ENCODE measurements at places on chromosomes 5 and 9.

GRCh38 chr5:36447776-36448175 is 146.1 kb upstream of the RANBP3L start:
- no peak for DNase-seq

GRCh38 chr5:88116396-88116795 is 152.2 kb downstream of the TMEM161B start:
- no peak for DNase-seq

DNA sequence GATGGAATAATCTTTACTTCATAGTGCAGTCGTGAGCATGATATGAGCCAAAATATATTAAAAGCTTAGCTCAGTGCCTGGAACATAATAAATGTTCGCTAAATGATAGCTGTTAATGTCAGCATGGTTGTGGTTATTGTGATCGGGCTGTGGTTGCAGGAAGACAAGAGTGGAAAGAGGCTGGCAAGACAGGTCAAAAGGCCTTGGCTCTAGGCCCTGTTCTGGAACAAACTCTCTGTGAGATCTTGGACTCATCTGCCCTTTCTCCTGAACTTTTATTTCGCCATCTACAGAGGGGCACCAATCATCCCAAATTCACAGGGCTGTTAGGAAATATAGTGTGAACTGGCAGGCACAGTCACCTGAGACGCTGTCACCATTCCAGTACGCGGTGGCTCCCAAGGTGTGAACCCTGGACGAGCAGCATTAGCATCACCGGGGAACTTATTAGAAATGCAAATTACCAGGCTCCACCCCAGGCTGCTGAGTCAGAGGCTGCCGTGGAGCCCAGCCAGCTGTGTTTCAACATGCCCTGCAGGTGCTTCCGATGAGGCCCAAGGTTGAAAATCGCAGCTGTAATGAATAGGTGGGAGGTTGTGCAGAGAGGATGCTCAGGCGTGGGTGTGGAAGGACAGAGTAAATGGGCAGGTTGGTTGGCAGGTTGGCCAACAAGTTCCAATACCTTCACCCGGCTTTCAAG is 50.2 kb upstream of the SAP30L start:
- DNase-seq = no peak

DNA sequence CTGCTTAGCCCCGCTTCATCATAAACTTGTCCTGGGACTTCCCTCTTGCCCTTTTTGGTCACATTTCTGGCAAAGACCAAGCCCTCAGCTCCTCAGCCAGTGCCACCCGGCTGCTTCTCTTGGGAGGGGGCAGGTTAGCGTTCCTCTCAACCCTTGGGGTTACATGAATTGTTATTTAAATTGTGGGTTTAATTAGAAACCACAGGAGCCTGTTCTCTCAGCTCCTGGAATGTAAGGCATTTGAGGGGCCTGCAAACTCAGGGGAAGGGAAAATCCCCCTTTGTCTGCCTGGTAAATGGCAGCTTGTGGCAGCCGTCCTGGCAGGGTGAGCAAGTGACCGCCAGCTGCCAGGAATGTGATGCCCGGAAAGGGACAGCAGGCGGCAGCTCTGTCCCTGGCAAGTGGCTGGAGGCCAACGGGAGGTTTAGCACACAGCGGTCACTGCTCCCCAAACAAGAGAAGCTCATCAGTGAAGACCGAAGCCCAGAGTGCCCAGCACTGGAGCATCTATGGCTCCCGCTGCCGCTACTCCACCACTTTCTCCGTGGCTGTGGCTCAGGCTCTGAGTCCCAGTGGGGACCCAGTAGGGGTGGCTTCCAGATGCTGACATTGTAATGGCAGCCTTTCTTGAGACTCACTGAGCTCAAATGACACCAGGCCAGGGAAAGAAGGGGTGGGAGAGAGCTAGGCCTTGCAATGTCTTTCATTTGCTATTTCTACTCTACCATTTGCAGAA is 51.7 kb downstream of the SHB start:
- DNase-seq = no peak

DNA sequence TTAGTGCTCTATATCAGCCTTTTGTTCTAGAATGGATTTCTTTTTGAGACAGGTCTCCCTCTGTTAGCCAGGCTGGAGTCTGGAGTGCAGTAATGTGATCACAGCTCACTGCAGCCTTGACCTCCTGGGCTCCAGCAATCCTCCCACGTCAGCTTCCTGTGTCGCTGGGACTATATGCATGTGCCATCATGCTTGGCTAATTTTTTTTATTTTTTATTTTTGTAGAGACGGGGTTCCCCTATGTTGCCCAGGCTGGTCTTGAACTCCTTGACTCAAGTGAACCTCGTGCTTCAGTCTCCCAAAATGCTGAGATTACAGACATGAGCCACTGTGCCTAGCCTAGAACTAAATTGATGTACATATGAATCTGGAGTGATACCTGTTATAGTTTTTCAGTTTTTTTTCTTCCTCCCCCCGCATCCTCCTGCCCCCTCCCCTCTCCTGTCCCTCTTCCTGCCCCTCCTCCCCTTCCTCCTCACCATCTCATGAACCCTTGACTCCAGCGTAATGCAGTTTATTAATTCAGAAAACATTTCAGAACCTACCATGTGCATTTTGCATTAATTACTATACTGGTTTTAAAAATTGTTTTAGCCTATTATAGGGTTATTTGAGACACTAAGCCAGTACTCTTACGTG is 37.4 kb upstream of the TNFAIP8 start:
- no peak for DNase-seq

- no peak for DNase-seq
Measured at GRCh38 chr9:33351547-33351946, 50.8 kb downstream of the AQP7 start.

DNA sequence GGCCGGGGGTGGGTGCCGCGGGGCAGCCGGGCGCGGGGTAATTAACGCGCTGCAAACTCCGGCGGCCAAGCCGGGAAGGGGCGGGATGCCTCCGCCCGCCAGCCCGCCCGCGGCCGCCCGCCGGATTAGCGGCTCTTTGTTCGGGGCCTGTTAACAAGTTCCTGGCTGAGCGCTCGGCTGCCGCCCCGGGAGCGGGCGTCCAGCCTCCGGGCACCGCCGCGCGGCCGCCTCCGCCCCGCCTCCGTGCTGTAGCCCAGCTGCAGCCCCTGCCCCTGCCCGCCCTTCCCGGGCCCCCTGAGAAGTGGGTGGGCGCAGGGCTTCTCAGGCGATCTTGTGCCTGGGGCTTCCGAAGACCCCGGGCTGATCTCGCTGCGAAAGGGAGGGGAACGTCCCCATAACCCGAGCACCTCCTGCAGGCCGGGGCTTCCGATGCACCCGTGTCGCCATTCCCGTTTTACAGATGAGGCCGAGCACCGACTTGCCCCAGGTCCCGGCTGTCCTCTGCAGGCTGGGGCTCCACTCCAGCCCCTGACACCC is 7.5 kb downstream of the UNC5A start:
- no peak for DNase-seq

Data from esophagus squamous epithelium (tissue), 5 donors.